ENCODE measurements at places on chromosomes 4 and X.

- no peak for DNase-seq
These were observed 41.9 kb downstream of the WWC2 start for GRCh38 chr4:183140911-183141320.

DNA sequence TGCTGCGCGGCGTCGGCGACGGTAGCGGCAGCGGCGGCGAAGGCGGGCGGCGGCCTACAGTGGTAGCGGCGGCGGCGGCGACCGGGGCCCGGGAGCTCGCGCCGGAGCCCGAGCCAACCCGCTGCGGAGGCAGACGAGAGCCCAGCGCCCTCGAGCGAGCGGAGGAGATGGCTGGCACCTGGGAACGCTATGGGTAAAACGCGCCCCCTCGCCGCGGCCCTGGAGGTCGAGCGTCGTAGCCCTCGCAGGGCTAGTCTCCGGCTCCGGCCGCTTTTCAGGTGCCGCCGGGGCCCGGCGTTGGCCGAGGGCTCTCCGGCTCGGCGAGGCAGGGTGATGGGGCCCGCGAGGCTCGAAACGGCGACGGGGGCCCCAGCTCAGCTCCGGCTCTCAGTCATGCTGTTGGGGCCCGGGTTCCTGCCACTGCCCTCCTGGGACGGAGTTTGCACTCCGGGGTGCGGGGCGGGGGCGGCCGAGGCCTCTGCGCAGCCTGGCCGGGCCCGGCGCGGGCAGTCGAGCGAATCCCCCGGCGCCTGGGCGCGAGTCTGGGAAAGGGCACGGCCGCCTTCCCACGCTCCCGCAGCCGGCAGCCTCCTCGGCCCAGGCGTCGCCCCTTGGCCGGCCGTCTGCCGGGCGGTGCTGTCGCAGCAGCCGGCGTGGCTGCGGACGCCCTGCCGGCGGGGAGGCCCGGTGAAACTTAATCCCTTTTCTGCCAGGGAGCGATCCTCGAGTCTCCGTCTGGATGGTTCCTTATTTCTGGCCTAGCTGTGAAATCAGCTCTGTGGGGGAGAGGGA, 768 bp downstream of the MID2 start:
- peak; percentile 17 for DNase-seq

DNA sequence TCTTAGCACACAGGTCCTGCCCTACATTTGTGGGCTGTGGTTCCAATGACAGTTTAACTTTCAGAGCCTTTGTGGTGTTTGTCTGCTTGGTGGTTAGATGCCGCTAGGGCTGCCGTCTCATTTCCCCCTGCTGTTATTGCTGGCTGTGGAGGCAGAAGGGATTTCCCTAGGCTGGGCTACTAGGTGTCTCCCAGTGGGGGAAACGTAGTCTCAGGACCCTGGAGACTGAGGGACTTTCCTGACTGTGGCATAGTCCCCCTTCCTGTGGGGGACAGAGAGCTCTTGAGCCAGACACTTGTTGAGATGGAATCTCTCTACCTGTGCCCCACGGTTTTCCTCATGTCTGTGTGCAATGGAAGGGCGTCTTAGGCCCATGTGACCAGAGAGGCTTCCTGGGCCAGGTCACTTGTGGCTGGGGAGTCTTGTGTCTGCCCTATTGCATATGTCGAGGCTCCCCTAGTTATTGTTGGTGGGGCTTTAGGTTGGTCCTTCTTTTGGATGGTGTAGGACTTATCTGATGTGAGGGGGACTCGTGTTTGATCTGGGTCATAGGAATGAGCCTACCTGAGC, 68.2 kb downstream of the ARHGAP10 start:
- peak; percentile 54 for DNase-seq

- no peak for DNase-seq
These were observed 27.5 kb downstream of the LNX1 start for GRCh38 chr4:53563824-53564223.

GRCh38 chr4:61580721-61581377, 380.7 kb downstream of the ADGRL3 start:
- DNase-seq = no peak

DNA sequence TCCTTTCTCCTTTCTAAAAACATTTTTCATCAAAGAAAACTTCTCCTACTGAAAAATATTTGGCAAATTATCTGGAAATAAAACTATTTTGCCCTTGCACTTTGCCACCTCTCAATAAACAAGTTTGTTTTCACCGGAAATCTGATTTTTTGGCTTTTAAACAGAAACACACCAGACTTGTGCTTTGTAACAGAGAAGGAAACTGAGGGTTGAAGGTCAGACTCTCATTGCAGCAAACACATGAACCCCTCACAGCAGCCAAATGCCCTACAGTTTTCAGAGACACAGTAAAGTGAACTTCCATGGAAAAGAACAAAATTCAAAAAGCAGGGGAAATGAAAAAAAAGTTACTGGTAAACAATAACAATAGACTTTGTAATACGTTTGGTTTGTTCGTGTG, 95.6 kb upstream of the WDR17 start:
- no peak for DNase-seq

DNA sequence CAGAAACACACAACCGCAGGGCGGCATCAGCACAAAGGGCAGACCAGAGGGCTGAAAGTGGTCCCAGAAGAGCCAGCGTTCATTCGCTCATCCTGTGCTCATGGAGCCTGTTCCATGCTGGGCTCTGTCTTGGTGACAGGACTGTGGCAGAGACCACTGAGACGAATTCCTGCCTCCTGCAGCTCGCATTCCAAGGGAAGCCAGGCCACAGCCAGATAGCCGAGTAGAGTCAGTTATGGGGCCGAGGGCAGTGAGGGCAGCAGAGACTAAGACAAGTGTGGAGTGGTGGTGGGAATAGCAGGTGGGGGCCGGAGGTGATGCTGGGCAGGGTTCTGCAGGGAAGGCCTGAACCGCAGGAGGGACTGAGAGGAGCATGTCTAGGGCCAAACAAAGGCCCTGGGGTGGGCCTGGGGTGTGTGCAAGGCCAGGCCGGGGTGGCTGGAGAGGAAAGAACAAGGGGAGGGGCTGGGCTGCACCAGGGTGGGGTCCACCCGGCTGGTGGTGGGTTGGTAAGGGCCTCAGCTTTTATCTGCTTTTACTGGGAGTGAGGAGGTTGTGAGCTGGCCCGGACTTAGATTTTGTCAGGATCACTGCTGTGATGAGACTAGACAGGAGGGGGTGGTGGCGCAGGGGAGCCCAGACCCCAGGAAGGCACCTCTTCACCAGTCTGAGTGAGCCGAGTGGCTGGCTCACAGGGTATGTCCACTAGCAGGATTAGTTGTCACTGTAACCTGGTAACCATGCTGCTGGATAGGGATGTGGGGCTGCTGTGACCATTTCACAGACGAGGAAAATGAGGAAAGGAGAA, 6.3 kb downstream of the PSAPL1 start:
- DNase-seq = peak; percentile 2

DNA sequence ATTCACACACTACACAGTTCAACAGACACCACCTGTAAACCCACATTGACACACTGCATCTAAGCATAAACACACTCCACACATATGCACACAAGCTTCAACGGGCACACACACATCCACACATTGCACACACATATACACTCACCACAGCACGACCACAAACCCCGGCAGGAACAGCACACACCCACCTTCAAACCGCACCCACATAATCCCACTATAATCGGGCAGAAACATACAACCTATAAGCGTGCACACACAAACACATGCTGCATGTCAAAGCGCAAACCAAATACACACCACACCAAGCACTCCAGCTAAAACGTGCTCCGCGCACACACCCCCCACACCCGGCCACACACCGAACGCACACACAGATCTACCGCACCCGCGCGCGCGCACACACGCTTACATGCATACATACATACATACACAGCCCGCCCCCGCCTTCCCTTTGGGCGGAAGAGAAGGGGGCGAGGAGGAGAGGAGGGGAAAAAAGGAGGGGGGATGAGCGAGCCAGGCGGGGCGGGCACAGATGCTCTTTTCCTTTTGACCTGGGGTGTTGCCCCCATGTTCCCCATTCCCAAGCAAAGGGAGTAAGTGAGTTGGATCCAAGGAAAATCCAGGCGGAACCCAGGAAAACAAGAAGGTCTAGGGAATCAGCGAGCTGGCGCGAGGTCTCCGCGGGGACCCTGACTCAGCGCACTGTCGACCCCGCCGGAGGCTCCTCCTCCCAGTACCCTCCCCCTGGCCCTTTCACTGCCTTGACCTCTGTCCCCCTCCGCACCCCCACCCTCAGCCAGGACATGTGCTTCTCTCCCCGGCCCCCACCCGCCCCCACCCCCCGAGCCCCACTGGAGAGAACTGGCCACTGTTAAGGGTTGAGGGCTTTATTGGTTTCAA, 9.9 kb downstream of the ARHGAP36 start:
- DNase-seq = no peak

- DNase-seq = no peak
These were observed 183.4 kb upstream of the ATOH1 start for GRCh38 chr4:93645120-93645519.

- no peak for DNase-seq
These were observed 27.3 kb downstream of the ZNF330 start for GRCh38 chr4:141248029-141248428.

DNA sequence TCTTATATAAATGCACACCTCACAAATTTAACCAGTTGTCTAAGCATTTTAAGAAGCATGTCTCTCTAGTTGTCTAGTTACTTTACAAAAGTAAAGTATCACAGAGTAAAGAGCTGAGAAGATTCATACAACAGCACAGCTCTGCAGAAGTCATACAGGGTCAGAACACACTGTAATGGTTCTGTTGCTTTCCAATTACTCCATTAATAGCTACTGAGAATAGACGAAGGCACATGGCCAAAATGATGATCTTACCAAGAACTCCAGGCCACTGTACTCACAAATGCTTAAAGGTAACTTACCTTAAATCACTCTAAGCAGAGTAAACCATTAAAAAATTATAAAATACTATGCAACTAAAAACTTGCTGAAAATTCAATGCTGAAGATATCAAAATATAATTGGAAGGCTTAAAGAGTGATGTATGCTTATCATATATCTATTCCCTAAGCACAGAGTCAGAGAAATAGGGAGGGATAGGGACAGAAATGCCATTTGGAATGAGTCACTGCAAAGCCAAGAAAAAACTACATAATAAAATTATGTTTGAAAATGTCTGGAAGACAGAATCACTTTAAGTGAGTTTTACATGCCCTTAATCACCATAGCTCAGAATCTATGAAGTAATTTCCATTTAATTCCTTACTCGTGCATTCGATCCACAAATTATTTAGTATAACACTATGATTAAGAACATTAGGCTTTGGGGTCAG, 71.0 kb downstream of the DDX60L start:
- DNase-seq = no peak

- DNase-seq = no peak
These were observed 327.8 kb upstream of the HAND2 start for GRCh38 chr4:173857828-173858227.
